Left lung (tissue), 14 donors: ENCODE measurements at places on chromosomes 1 and 21.

- no peak for DNase-seq
Observed at GRCh38 chr1:230791986-230792564, 44.9 kb downstream of the CAPN9 start.

GRCh38 chr21:39430457-39430856, 15.1 kb downstream of the LCA5L start:
- no peak for DNase-seq

DNA sequence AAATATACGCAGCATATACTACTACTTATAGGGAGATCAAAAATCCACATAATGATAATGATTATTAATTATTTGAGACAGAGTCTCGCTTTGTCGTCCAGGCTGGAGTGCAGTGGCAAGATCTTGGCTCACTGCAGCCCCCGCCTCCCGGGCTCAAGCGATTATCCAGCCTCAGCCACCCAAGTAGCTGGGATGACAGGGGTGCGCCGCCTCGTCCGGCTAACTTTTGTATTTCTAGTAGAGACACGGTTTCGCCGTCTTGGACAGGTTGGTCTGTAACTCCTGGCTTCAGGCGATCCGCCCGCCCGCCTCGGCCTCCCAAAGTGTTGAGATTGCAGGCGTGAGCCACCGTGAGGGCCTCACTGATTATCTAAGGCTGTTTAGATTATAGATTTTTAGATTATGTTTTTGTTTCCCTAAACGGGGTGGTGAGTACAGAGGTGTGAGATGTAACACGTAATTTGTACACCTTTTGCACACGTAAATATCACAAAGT, 548 bp upstream of the SLC25A33 start:
- DNase-seq, result no peak

GRCh38 chr1:177023726-177024125, 140.8 kb downstream of the ASTN1 start:
- DNase-seq, result no peak

DNA sequence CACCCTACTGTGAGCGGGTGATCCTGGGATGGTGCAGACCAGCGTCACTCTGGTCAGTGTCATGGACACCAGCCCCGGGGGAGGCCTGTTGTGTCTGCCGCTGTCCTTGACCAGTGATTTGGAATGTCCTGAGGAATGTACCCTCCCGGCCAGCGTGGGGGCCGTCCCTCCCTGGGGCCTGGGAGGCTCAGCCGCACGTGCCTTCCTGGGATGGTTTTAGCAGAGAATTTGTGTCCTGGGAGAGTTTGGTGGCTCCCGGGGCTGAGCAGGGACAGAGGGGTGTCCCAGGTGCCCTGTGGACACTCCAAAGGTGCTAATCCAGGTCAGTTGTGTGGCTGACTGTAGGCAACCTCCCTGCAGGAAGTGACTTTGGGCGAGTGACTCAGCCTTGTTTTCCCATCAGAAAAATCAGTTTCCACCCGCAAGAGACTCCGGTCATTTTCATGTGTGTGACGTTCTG, 6.2 kb downstream of the ARHGEF16 start:
- DNase-seq, result peak; percentile 70

GRCh38 chr1:176888471-176889032, 276.0 kb downstream of the ASTN1 start:
- DNase-seq, result no peak

GRCh38 chr1:24191860-24192259, 4.8 kb upstream of the IFNLR1 start:
- no peak for DNase-seq

DNA sequence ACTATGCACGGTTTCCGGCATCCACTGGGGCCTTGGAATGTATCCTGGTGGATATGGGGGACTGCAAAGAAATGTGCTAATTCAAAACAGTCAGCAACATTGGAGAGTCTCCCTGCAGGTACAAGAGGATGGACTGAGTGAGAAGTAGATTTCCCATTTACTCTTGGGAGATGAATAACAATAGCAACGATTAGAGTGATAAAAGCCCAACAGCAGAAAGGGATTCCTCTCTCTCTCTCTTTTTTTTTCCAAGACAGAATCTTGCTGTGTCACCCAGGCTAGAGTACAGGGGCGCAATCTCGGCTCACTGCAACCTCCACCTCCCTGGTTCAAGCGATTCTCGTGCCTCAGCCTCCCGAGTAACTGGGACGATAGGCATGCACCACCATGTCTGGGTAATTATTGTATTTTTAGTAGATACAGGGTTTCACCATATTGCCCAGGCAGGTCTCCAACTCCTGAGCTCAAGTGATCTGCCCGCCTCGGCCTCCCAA, 5.0 kb upstream of the SHCBP1L start:
- no peak for DNase-seq

DNA sequence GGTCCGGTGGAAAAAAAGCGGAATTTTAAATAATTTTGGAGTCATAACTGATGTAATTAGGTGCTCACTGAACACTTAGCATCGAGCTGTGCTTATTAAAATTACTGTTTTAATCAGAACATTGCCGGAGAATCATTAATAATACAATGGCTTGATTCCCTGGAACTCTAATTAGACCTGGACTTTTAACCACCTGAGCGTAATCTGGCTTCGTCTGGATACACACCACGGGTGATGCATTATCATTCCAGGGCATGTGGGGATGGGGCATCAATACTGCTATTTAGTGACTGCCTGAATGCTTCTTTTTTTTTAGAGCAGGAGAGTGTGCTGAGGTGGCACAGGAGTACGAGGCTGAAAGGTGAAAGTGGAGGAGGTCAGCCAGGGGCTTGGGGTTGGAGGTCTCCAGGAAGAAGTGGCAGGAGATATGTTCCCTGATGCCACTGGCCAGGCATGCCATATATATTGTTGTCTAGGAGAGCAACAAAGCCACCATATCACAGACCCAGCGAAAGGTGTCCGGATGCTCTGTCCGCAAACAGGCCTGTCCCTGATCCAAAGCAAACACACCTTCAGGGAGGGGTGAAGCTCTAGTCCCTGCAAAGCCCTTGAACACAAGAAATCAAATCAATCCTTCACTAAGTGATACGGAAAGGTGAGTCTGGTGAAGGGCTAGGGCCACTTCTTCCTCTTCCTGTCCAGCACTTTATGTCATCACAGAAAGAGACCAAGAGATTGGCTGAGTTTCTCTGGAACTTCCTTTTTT, 125.2 kb downstream of the PLXNA2 start:
- DNase-seq, result no peak

DNA sequence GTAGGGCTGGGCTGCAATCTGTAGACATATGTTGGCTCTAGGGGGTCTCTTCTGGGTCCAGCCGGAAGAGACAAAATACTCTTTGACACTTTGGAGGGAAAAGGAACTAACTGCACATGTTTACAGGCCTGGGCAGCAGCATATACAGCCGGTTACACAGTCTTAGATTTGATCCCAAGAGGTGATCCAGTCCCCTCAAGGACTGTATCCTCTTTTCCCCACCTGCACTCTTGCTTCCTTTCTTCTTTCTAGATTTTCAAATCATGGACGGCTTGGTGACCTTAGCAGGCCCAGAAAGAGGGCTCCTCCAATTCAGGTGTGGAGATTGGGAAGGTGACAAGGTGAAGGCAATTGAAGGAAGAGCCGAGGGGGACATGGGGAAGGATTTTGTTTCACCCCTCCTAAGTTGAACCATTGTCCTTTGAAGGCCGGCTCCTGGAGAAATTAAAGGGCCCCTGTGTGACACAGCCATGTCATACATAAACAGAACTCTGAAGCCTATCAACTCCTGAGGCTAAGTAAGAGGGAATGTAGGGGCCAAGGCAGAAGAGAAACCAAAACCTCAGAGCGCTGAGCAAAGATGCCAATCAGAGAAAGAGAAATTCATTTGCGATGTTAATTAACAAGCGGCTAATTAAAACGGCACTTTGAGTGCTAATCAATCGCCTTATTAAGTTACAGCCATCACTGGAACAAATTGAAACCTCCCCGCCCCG, 5.9 kb upstream of the BARHL2 start:
- DNase-seq, result no peak

DNA sequence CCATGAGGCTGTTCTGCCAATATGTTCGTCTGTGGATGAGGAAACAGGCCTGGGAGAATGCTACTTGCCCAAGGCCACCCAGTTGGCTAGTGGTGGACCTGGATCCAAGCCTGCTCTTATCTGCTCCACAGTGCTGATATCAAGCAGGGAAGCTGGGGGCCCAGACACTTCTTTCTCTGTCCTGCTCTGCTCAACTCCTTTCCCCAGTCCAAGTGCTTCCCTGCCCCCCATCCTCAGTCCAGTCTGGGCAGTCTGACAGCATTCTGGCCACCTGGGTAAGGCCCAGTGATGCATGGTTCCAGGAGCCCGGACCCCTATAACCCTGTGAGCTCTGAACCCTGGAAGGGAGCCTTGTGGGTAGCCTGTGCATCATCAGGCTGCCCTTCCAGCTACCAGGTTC, 4.2 kb upstream of the PAQR7 start:
- no peak for DNase-seq

DNA sequence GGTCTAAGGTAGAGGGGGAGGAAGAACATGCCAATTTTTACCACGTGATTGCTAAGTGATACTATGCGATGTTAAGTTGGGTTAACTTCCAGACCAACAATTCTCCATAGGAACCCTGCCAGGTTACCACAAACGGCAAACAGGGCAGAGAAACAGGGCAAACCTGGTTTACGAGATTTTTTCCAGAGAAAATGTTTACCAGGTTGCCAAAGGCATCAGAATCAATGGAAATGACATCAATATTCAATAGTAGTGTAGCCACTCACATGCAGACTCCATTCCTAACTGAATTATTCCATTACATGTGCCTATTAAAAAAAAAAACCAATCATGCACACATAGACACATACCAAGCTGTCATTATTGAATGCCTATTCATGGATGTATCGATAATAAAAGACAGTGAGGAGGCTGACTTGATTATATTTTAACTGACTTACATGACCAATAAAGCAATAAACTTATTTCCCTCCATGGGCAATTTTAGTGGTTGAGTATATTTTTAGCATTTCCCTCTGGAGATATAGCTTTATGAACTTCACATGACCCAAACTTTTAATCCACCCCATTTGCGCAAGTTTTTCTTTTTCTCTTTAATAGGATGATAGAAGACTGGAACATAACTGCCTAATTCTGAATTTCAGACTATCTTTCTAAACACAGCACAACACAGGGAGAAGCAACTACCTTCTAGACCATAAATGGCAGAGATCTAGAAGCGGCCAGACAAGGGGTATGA, 40.5 kb upstream of the KCNE1 start:
- no peak for DNase-seq

- DNase-seq, result no peak
Observed at GRCh38 chr1:92117526-92117925, 37.4 kb downstream of the BTBD8 start.

DNA sequence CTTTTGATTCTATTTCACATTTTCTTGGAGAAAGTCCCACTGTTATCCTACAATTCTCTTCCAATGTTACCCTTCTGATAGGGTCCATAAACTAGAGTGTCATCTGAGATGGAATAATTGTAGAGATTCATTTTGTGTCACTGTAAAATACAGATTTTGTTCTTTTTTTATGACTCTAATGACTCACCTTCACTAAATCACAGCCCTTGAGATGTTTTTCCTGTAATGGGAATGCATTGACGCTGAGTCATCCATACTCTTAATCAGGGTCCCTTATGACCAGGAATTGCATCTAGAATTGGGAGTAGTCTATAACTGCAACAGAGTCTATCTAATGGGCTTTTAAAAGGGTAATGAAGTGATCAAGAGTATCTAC, 315.5 kb downstream of the TGFB2 start:
- no peak for DNase-seq

DNA sequence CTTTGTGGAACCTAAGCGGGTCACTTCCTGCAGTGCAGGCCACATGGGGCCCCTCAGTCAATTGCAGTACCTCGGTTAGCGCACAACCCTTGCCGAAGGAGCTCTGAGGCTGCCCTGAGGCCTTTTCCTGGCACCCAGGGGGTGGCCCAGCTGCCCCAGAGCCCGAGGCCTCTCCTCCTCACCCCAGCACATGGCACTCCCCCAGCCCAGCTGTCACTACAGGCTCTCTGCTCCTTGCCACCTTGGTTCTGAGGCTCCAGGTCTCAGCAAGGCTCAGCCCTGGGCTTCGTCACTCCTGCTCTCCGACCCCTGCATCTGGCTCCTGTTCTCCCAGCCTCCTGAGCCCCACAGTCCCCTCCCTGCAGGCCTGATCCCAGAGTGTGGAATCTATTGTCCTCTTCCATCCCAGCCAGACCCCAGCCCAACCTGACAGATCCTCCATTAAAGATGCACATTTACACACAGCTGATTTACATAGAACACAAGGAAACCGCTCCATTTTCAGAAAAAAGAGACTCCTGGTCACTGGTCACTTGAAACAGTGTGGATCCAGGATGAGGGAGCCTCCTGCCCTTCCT, 192.8 kb upstream of the POU3F1 start:
- no peak for DNase-seq

GRCh38 chr21:27776925-27777553, 810.2 kb upstream of the ADAMTS5 start:
- DNase-seq, result no peak

DNA sequence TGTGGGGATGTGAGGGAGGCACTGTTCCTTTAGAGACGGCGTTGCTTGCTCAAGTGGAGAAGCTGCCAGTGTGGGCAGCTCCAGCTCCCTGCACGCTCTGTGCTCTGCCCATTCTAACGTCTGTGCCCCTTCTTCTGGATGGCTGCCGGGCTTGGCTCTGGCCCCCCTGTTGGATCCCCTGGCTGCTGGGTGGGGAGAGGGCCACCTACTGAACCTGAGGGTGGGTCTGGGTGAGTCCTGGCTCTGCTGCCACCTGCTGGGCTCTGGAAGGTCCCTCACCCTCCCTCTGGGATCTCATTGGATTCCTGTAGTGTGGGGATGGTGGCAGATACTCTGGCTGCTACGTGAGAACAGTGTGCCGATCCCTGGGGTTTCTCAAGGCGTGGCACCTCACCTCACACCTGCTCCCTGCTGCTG, 5.0 kb downstream of the PFKL start:
- DNase-seq, result no peak

- peak; percentile 74 for DNase-seq
Observed at GRCh38 chr1:203744075-203744972, 20.7 kb upstream of the LAX1 start.

- DNase-seq, result no peak
Observed at GRCh38 chr1:219062161-219062560, 111.5 kb upstream of the LYPLAL1 start.

GRCh38 chr1:110084227-110085078, 14.0 kb upstream of the ALX3 start:
- DNase-seq, result no peak

DNA sequence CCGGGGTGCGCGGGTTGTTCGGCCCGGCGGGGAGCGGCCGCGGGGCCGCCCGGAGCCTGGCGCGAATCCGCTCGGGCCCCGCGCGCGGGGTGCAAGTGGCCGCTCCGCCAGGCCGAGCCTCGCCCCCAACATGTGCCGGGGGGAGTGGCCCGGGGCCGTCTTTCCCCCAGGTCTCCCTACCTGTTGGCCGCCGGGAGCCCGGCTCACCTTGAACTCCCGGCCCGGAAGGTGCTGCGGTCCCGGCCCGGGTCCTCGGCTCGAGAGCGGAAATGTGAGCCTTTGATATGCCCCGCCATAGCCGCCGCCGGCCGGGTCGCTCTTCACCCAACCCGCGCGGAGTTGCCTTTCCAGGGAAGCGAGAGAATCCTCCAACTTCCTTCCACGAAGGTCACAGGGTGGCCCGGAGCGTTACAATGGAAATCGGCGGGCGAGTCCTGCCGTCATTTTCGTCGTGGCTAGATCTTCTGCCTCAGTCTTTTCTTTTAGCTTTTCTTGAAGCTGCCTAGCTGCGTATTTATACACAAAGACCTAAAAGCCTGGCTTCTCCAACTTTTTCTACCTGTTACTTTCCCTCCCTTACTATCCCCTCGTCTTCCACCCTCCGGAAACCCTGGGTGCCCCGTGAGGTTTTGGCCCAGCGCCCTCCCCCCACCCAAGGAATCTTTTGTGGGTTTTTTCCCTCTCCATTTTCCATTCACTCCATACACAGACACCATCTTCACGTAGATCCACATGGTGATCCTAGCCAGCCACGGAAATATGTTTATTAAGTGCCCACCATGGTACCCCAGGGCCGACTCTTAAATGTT, 867 bp downstream of the PTGFRN start:
- peak; percentile 87 for DNase-seq
